ENCODE measurements at places on chromosomes 4 and X.

- peaks cover 17% of the 10 kb centered on the region for H3K27me3 ChIP-seq
- DNase-seq, result peak; percentile 9
- H3K36me3 ChIP-seq, result no peaks in the 10 kb centered on the region
- H3K27ac ChIP-seq, result no peak within 1 kb of the TSS
- H3K4me1 ChIP-seq, result no peaks in the 10 kb centered on the region
Observed at GRCh38 chrX:78747489-78747888, at the start of gene LPAR4. Gene LPAR4 (plus strand): TSS chrX:78747720. CDS start chrX:78754870, 7,150 bp downstream.

- H3K4me3 ChIP-seq, result no peak overlapping the region
- H3K27me3 ChIP-seq, result no peaks in the 10 kb centered on the region
- H3K27ac ChIP-seq, result no peak overlapping the region
- H3K4me1 ChIP-seq, result no peaks in the 10 kb centered on the region
Observed at GRCh38 chr4:53956053-53956452, 108.4 kb downstream of the CHIC2 start.

DNA sequence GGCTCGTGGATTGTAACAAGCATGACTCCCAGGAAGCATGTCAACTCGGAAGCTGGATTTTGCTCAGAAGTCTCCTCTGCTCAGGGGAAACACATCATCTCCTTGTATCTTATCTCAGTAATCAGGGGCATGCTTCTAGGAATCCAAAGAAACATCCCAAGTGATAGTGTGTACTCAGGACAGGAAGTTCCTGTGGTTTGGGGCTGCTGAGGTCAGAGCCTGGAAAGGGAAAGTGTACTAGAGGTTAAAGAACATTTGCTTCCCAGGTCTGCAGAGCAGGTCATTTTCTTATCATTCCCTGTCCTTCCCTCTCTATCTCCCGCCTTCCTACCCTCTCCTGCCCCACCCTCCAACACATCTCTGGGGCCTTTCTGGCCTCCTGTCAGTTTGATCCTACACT lies 38.8 kb downstream of the SLC34A2 start:
- no peaks in the 10 kb centered on the region for H3K36me3 ChIP-seq
- no peaks in the 10 kb centered on the region for H3K27me3 ChIP-seq
- H3K27ac ChIP-seq, result no peak overlapping the region
- DNase-seq, result no peak
- no peak overlapping the region for H3K4me3 ChIP-seq

DNA sequence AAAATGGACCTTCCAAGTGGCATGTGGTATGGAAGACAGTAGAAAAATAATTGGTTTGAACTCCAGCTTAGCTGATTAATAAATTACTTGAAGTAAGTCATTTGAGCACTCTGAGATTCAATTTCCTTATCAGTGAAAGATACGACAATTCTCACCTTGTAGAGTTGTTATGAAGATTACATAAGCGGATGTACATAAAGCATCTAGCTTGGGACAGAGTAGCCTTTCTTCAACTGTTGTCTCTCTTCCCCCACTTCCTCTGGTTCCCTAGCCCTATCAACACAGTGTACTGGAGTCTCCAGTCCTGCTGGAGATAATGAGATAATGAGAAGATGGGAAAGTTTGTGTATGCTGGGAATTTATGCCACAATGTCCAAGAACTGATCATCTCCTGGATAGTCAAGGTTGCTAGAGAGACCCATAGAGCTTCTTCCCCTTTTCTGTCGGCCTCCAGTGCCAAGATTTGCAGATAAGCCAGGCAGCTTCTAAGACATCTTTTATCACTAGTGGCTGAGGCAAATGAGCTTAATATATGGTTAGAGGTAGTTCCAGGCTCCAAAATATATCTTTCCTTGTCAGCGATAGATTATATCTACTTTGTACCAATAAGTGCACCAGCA lies 33.9 kb downstream of the VSIG4 start:
- H3K4me3 ChIP-seq, result no peak overlapping the region
- no peaks in the 10 kb centered on the region for H3K4me1 ChIP-seq
- H3K27me3 ChIP-seq, result no peaks in the 10 kb centered on the region
- no peaks in the 10 kb centered on the region for H3K36me3 ChIP-seq
- no peak overlapping the region for H3K27ac ChIP-seq

GRCh38 chr4:168674866-168675265 lies 178.0 kb downstream of the PALLD start:
- 0 out of 2 replicates have a peak overlapping the region, but pooled peaks have one; percentile 3 for H3K27ac ChIP-seq
- H3K36me3 ChIP-seq, result 0 out of 2 replicates have a peak, but pooled peaks cover 2% of the 10 kb centered on the region
- H3K27me3 ChIP-seq, result no peaks in the 10 kb centered on the region

DNA sequence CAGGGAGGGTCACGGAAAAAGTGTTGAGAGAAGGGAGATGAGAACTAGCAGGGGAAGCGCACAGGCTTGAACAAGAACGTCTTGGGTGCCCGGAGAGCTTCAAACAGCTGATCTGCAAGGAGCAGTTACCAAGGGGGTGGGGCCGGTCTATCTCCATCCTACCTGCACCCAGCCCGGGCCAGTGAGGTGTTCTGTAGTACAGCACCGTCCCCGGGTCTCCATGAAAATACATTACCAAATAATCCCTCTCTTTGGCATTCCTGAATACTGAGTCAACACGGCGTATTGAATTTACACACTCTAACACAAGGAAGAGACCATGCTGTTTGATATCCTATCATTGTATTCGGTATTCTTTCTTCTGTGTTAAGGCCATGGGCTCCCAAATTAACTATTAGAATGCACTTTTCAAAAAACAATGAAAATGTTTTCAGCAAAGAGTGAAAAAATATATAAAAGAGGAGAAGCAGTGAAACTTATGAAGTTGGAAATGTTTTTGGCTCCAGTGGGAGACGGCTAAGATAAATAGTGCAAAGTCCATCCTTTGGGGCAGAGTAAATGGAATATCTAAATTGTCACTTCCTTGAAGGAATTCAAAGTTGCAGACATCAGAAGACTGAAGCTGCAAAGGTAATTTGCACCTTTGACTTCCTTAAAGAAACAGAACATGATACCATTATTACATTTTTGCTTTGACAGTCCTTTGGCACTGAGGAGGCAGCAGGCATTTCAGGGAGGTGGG lies 90.3 kb downstream of the DHRSX start:
- DNase-seq, result no peak
- no peak overlapping the region for H3K4me3 ChIP-seq
- H3K27me3 ChIP-seq, result no peaks in the 10 kb centered on the region
- H3K27ac ChIP-seq, result no peak overlapping the region

DNA sequence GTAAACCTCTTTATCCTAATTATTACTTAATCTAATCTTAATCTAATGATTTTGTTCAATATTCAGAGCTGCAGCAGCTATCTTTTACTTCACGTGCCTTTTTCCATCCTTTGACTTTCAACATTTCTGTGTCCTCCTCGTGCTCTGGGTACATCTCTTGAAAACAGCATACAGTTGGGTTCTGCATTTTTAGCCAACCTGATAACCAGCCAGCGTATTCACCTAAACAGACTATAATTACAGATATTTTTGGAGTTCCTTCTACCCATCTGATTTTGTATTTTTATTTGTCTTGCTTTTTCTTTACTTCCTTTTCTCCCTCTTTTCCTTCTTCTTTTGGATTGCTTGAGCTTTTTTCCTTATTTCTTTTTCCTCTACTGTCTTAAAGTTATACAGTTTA lies 16.2 kb upstream of the JAKMIP1 start:
- H3K27me3 ChIP-seq, result peaks cover 22% of the 10 kb centered on the region
- H3K4me1 ChIP-seq, result no peaks in the 10 kb centered on the region
- H3K4me3 ChIP-seq, result no peak overlapping the region
- no peak overlapping the region for H3K27ac ChIP-seq
- no peak for DNase-seq

GRCh38 chr4:184441461-184442313 lies 32.7 kb downstream of the IRF2 start:
- H3K4me1 ChIP-seq, result no peaks in the 10 kb centered on the region
- no peaks in the 10 kb centered on the region for H3K36me3 ChIP-seq
- no peak overlapping the region for H3K27ac ChIP-seq
- H3K27me3 ChIP-seq, result no peaks in the 10 kb centered on the region
- DNase-seq, result no peak

DNA sequence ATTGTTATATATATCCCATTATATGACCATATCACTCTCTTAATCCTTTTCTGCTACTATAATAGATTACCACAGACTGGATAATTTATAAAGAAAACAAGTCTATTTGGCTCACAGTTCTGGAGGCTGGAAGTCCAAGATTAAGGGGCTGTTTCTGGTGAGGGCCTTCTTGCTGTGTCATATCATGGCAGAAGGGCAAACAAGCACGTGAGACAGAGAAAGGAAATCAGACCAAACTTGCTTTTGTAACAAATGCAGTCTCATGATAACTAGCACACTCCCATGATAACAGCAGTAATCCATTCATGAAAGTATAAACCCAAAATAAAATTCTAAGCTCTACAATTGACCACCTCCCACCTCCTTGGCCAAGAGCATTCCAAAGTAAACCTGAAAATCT lies 16.3 kb upstream of the TAB3 start:
- H3K27ac ChIP-seq, result no peak overlapping the region
- H3K36me3 ChIP-seq, result no peaks in the 10 kb centered on the region
- no peaks in the 10 kb centered on the region for H3K27me3 ChIP-seq
- H3K4me1 ChIP-seq, result peaks cover 14% of the 10 kb centered on the region

- H3K36me3 ChIP-seq, result no peaks in the 10 kb centered on the region
- no peak overlapping the region for H3K4me3 ChIP-seq
- DNase-seq, result no peak
- no peaks in the 10 kb centered on the region for H3K4me1 ChIP-seq
Observed at GRCh38 chr4:42781315-42781714, 111.2 kb upstream of the GRXCR1 start.

- H3K4me1 ChIP-seq, result peaks cover 13% of the 10 kb centered on the region
- H3K27me3 ChIP-seq, result no peaks in the 10 kb centered on the region
- no peak overlapping the region for H3K4me3 ChIP-seq
- no peaks in the 10 kb centered on the region for H3K36me3 ChIP-seq
Observed at GRCh38 chr4:180828455-180829018, 1414.7 kb upstream of the TENM3 start.

DNA sequence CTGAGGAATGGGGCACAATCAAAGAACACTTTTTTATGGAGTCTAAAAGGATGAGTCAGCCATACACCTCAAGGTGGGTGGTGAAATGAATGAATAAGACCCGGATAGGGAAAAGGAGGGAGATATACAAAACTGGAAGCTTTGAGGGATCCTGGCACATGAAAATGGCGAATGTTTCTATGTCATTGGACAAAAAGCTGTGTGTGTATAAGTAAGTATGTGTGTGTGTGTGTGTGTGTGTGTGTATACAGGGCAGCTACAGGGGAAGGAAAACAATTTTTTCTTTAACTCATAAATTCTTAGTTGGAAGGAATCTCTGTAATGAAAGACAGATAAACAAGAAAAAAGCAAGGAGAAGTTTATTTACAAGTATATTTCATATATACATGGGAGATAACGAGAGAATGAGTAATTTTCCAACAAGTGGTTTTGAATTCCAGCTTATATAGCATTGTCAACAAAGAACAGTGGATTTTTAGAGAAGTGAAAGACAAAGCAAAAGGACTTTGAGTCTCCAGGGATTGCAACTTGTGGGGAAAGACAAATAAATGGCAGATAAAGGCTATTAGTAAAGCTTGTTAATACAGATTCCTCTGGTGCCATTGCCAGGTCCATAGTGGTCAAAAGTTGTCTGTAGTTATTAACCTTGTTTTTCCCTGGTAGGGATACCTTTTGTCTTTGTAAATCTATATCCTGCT lies 99.7 kb downstream of the MMRN1 start:
- no peak overlapping the region for H3K27ac ChIP-seq
- H3K4me1 ChIP-seq, result no peaks in the 10 kb centered on the region
- H3K27me3 ChIP-seq, result peaks cover 90% of the 10 kb centered on the region
- DNase-seq, result no peak

DNA sequence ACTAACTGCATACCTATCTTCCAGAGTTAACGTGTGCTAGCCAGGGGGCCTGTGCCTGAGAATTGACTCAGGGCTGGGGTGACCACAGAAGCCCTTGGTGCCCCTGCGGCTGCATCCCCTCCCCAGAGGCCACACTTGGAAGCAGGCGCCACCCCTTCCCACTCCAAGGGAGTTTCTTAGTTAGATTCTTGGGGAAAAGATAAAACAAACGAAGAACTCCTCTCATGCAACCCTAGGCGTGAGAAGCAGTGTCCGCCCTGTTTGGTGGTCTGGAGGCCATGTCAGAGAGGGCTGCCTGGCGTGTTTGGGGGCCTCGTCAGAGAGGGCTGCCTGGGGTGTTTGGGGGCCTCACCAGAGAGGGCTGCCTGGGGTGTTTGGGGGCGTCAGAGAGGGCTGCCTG lies 50.3 kb upstream of the HGFAC start:
- H3K27me3 ChIP-seq, result no peaks in the 10 kb centered on the region
- no peak for DNase-seq
- no peak overlapping the region for H3K27ac ChIP-seq
- peaks cover 25% of the 10 kb centered on the region for H3K4me1 ChIP-seq
- no peaks in the 10 kb centered on the region for H3K36me3 ChIP-seq

DNA sequence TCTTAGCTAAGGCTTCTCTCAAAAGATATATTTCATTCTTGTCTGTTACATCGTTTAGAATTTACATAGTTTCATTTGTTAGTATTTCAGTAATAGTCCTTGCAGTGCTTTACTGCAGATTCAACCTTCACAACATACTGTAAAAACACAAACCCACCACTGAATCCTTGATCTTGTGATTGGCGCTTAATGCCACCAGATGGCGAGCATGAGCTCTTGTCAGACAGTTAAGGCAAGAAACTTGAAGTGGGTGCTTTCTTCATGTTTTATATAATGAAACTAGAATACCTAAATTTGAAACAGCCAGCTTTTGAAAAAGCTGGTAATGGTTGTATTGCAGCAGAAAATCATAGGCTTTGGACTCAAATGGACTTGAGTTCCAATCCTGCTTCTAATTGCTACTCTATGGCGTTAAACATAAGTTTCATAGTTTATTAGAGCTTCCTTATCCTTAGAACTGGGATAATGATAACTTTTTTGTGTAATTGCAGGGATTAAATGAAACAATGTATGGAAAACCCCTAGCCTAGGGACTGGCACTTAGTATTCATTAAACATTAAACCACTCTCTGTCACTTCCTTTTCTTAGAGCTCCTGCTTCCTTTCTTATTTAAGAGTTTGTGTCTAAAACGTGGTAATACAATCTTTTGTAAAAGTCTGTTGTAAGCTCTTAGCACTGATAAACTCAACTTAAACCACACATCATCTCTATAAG lies 95.1 kb downstream of the USP9X start:
- DNase-seq, result peak; percentile 67
- no peak overlapping the region for H3K4me3 ChIP-seq
- H3K27ac ChIP-seq, result no peak overlapping the region
- no peaks in the 10 kb centered on the region for H3K27me3 ChIP-seq
- peaks cover 15% of the 10 kb centered on the region for H3K36me3 ChIP-seq

DNA sequence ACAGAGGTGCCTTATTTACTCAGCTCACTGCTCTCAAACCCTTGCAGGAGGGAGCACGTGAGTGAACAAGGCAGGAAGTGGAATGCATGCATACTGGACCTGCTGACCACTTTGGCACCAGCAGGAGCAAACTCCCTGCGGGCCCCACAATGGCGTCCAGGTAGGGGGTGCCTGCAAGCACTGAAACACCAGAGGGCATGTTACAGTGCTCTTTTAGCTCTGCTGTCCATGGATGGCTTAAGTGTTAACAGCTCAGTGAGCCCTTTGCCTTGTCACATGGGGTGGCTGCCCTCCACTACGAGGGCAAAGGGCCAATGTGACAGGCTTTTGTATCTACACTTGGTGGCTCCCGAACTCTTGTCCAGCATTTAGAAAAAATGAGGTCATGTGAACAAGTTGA lies 199.5 kb upstream of the UGT8 start:
- 0 out of 2 replicates have a peak, but pooled peaks cover 4% of the 10 kb centered on the region for H3K4me1 ChIP-seq
- no peaks in the 10 kb centered on the region for H3K27me3 ChIP-seq
- H3K36me3 ChIP-seq, result no peaks in the 10 kb centered on the region
- no peak overlapping the region for H3K4me3 ChIP-seq
- H3K27ac ChIP-seq, result no peak overlapping the region

All from PC-3 (cell line).